Right ventricle myocardium inferior (tissue), 1 donor: ENCODE measurements at places on chromosomes 11 and 22. TPM values are rescaled to one million over a fixed set of nuclear protein-coding genes. Genes with fewer than 3 reads are reported as not detected.

NLRP10 gene
- not detected for total RNA-seq

PDE2A gene
- total RNA-seq: 41.2 TPM

UBASH3B gene
- 3.5 TPM for total RNA-seq

SHISAL1 gene
- total RNA-seq: 1.5 TPM

SUSD2 gene
- total RNA-seq: 2.8 TPM

PDGFD gene
- total RNA-seq: 9.0 TPM

FGF19 gene
- total RNA-seq: not detected

RASSF10 gene
- total RNA-seq: 0.19 TPM

CYB5R2 gene
- 1.3 TPM for total RNA-seq

GRCh38 chr11:36240173-36240572 is 49.1 kb downstream of the COMMD9 start:
- DNase-seq: no peak

GRCh38 chr11:83744620-83745192 is 458.5 kb upstream of the CCDC90B start:
- DNase-seq: no peak

DNA sequence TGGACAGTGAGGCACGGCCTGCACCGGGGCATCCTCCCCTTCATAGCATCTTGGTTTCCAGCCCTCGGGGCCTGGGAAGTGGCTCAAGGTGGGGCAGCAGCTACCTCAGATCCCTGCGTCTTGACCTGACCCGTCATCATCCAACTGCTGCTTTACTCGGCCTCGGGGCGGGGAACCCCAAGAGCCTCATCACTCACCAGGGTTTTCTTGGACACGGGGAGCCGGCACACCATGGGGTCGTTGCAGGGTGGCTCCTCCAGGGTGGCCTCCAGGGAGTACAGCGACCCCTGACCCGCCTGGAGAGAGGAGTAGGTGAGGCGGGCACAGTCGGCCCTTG is 651 bp downstream of the CTSF start:
- DNase-seq: no peak

- DNase-seq: no peak
Observed at GRCh38 chr11:41613326-41613725, 153.9 kb upstream of the LRRC4C start.

DNA sequence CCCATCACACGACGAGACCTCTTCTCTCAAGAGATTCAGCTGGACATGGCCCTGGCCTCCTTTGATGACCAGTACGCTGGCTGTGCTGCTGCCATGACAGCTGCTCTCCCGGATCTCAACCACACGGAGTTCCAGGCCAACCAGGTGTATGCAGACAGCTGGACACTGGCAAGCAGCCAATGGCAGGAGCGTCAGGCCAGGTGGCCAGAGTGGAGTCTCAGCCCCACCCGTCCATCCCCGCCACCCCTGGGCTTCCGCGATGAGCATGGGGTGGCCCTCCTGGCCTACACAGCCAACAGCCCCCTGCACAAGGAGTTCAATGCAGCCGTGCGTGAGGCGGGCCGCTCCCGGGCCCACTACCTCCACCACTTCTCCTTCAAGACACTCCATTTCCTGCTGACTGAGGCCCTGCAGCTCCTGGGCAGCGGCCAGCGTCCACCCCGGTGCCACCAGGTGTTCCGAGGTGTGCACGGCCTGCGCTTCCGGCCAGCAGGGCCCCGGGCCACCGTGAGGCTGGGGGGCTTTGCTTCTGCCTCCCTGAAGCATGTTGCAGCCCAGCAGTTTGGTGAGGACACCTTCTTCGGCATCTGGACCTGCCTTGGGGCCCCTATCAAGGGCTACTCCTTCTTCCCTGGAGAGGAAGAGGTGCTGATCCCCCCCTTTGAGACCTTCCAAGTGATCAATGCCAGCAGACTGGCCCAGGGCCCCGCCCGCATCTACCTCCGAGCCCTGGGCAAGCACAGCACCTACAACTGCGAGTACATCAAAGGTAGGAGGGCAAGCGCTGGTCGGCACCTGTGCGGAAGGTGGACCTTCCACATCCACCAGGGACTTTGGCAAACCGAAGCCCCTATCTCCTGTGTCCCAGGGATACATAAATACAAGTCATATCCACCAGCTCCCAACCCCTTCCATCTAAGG is 11.3 kb downstream of the CHRNA10 start:
- DNase-seq: no peak

DNA sequence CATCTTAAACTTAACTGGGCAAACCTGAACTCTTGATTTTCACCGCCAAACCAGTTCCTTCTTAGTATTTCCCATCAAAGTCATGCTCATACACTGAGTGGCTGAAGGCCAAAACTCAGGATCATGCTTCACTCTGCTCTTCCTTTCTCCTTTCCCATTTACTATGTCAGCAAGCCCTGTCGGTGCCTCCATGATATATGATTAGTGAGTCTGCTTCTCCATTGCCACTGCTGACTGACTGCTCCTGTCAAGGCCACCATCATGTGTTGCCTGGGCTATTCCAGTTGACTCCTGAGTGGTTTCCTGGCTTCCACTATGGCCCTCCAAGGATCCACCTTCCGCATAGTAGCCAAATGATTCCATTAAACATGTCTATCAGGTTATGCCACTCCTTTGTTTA is 42.8 kb upstream of the AMPD3 start:
- DNase-seq: no peak

DNA sequence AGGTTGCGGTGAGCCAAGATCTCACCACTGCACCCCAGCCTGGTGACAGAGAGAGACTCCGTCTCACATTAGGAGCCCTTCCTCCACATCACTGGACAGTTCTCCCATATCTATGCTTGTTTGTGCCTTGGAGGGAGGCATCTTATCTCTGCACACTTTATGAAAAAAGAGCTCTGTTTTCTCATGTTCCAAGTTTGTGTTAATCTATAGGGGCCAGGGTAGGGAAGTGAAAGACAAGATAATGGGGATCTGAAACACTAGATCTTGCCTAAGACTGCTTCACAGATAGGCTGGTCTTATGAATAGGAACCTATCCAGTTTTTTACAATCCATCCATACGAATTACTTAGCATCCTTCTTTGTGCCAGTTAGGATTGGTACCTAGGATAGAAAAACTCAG is 17.1 kb downstream of the OR6Q1 start:
- no peak for DNase-seq

GRCh38 chr11:117300773-117301172 is 9.6 kb downstream of the BACE1-AS start:
- DNase-seq: no peak

- DNase-seq: no peak
Observed at GRCh38 chr11:2207212-2207611, 35.6 kb upstream of the TH start.

GRCh38 chr22:48481748-48482147 is 1345.9 kb downstream of the BRD1 start:
- DNase-seq: no peak

- DNase-seq: no peak
Observed at GRCh38 chr11:27717377-27717776, 17.1 kb upstream of the BDNF start.

DNA sequence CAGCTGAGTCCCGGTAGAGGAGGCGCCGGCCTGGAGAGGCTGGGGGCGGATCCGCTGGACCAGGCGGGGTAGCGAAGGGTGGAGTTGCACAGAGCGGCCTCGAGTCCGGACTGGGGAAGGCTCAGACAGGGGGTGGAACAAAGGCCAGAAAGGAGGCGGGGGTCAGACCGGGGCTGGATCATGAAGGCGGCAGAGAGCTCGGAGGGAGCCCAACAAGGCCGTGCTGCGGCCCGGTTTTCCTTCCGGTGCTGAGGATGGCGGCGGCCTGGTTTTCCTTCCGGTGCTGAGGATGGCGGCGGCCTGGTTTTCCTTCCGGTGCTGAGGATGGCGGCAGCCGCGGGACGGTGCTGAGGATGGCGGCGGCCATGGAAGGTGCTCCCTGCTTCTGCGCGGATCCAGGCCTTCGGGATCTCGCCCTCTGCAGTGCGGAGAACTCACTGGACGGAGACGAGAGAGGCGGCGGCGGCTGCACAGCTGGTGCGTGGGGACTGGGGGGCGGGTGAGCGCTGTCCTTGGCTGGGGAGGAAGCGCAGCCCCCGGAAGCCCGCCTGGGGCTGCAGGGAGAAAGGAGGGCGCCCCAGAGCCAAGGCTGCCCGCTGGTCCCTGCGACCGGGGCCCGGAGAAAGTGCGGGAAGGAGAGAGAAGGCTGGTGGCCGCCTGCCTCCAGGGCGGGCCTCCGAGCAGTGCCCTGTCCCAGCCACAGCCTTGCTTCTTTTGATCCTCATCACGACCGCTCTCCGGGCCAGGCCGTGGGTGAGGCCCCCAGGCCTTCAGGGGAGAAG is 350.4 kb upstream of the B3GAT1 start:
- DNase-seq: no peak

- DNase-seq: no peak
Observed at GRCh38 chr11:34754171-34754823, 133.4 kb downstream of the EHF start.

DNA sequence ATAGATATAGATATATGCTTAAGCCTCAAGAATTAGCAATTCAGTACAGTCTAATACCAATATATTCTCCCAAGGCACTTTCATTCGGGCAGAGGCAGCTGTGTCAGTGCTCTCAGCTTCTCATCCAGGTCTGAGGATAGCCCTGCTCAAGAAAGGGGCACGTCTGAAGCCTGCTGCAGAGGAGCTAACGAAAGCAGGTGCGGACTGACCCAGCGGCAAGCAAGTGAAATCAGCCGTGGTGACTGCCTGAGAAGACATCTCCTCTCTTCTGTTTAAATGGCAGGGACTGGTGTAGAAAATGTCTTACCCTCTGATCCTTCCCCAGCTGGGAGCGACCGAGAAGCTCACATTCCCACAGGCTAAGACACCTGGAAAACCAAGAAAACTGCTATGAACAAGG is 468.6 kb downstream of the BRD1 start:
- no peak for DNase-seq

DNA sequence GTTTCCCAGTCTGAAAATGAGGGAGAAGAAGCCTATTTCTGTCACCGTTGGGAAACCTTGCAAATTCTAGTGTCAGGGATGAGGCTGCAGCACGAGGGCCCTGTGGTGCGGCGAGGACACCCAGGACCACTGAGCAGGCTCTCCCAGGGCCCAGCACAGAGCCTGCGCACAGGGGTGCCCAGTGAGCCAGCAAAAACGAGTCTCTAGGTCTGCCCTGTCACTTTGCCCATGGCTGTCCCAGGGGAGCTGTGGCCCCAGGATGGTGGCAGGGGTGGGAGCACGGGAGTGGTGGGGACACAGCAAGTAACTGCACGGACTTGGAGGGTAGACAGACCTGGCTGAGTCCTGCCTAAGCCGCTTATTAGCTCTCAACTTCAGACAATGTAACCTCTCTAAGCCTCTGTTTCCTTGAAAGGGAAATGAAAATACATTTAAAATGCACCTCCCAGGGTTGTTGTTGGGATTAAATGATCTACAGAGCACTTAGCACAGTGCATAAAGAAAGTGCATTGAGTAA is 44.2 kb downstream of the DSCAML1 start:
- DNase-seq: no peak

DNA sequence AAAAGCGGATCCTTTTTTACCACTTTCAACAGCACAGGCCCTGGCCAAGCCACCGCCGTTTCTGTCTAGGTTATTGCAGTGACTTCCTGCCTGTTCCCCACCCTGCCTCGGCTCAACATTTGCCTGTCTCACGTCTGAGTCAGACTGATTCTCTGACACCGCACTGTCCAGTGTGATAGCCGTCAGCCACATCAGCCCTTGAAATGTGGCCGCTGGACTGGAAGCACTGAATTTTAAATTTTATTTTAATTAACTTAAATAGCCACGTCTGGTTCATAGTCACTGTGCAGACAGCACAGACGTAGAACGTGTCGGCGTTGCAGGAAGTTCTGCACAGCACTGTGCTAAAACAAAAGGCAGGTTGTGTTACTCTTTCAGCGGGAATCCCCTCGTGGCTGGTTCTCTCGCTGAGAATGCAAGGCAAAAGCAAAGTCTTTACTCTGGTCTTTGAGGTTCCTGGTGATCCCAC is 56.3 kb upstream of the ADSL start:
- DNase-seq: peak; percentile 81

- DNase-seq: no peak
Observed at GRCh38 chr11:12741671-12742216, 67.5 kb downstream of the TEAD1 start.
